ENCODE measurements at places on chromosomes 2 and 18.
A peak's percentile ranks its signal among the peaks of the same experiment; 100 is the strongest.

DNA sequence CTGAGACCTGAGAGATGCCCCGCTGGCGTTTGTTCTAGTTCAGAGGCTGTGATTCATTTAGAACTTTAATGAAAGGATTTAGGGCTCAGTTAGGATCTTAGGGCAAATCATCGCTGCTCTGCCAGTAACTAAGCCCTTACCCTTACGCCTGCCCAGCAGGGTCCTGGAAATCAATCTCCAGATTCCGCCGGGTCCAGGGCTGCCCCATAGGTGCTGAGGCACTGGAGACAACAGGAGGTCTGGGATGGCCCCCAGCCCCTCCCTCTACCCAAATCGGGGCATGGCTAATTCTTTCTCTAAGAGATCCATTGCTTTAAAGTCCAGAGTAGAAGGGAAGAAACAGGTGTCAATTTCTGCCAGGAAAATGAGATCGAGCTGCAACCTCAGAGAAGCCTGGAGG lies 83.1 kb downstream of the SDC1 start:
- no peak for DNase-seq

GRCh38 chr18:67211646-67212045 lies 304.9 kb downstream of the DSEL start:
- no peak for DNase-seq

GRCh38 chr18:22170421-22171257 lies 1.2 kb downstream of the GATA6 start:
- peak; percentile 15 for DNase-seq

DNA sequence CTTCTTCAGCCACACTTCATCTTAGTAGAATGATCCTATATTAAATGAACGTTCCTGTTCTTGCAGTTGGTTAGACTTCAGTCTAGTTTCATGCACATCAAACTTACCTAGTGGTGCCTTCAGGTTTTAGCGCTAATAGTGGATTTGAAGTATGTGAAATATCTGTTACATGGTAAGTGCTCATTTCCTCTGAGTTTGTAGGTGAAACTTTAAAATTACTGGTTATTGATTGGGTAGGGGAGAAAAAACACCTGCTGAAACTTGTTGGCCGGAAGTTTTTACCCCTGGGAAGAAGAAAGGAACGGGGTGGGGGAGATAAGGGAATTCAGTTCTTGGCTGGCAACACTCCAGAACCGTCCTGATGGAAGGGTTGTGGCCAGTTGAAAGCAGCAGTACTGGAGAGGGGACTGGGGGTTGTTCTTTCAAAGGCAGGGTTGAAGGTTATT lies 112.8 kb downstream of the SPTBN1 start:
- DNase-seq, result no peak

GRCh38 chr2:216292886-216293301 lies 79.4 kb downstream of the MARCHF4 start:
- DNase-seq, result no peak

- peak; percentile 47 for DNase-seq
Measured at GRCh38 chr2:74816540-74817303, 17.2 kb upstream of the HK2 start.

GRCh38 chr2:111945444-111946293 lies 47.3 kb downstream of the MERTK start:
- no peak for DNase-seq

DNA sequence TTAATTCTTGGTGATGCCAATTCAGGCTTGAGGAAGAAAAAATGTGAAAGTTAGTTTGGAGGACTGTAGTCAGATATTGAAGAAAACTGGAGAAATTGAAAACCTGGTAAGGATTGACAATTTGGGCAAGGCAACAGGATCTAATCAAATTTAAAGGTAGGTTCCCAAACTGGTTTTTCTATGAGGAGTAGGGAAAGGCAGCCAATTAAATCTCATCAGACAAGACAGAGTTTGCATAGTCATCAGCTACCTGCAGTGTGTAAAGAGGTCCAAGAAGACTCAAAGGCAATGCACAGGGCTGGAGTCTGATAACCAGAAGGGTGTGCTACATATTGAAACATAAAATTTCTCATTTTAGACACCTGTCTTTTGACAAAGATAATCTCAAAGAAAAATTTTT lies 16.0 kb upstream of the CAB39 start:
- DNase-seq, result no peak

DNA sequence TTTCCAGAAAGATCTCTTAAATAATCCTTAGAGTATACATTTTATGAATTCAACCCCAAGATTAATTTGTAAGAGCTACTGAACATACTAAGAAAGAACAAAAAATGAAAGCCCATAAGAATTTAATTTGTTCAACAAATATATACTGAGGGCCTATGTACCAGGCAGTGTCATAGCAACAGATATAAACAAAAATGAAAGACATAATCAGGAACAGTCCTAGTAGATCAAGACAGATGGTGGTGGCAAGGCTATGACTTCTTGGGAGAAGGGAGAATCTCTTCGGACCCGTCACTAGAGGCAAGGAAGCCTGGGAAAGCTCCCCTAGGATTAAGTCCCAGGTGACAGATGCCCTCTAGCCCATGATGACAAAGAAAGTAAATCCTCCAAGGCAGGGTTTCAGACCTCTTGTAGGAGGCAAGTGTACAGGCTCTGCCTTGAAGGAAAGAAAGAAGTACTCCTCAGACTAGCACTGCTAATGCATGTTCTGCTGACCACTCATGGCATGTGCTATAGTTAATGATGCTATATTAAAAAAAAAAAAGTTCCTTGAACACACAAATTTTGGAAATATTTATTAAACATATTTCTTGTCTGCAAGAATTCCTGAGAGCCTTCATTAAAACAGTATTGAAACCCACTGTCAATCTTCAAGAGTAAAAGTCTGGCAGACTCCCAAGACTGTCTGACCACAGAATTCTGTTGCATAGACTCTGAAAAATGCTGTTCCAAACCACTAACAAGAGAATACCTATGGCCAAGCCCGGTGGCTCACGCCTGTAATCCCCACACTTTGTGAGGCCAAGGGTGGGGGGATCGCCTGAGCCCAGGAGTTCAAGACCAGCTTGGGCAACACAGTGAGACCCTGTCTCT lies 31.5 kb downstream of the NOL10 start:
- DNase-seq, result peak; percentile 90

GRCh38 chr2:174874085-174874484 lies 109.8 kb upstream of the CHRNA1 start:
- DNase-seq, result no peak

DNA sequence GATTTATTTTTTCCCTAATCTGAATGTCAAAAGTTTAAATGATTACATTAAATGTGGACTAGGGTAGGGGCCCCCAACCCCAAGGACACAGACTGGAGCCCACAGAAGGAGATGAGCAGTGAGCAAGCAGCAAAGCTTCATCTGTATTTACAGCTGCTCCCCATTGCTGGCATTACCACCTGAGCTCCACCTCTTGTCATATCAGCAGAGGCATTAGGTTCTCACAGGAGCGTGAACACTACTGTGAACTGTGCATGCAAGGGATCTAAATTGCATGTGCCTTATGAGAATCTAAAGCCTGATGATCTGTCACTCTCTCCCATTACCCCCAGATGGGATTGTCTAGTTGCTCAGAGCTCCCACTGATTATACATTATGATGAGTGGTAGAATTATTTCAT lies 3.8 kb downstream of the MOB1A start:
- DNase-seq, result no peak

GRCh38 chr2:208065476-208065875 lies 40.1 kb upstream of the PLEKHM3 start:
- DNase-seq, result no peak

GRCh38 chr2:74076074-74076470 lies 71.6 kb downstream of the BOLA3 start:
- peak; percentile 18 for DNase-seq

DNA sequence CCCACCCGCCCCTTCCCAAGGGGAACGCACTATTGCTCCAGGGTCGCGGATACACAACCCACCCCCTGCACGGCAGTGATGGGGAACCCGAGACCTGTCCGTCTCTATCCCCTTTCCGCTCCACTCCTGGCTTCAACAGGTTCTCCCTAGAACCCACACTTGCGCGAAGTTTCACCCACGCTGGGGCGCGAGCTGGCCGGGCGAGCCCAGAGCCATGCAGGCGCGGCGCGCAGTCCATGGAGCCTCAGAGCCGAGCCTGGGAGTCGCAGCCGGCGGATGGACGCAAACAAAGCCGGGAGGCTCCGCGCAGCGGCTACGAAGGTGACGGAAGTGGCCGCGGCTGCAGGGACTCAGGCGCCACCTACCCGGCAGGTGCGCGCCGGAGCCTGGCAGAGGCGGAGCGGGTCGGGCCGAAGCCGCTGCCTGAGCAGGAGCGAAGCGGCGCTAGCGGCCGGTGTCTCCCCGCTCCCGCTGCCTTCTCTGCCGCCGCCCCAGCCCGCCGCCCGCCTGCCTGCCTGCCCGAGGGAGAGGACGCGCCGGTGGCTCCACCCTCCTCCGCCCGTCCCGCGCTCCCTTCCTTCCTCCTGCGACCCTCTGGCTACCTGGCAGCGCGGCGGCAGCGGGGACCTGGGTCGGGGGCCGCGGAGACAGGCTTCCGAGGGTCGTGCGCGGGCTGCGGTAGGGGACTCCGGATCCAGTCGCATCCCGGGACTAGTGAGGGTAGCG lies 14.0 kb downstream of the ALPG start:
- DNase-seq, result no peak

DNA sequence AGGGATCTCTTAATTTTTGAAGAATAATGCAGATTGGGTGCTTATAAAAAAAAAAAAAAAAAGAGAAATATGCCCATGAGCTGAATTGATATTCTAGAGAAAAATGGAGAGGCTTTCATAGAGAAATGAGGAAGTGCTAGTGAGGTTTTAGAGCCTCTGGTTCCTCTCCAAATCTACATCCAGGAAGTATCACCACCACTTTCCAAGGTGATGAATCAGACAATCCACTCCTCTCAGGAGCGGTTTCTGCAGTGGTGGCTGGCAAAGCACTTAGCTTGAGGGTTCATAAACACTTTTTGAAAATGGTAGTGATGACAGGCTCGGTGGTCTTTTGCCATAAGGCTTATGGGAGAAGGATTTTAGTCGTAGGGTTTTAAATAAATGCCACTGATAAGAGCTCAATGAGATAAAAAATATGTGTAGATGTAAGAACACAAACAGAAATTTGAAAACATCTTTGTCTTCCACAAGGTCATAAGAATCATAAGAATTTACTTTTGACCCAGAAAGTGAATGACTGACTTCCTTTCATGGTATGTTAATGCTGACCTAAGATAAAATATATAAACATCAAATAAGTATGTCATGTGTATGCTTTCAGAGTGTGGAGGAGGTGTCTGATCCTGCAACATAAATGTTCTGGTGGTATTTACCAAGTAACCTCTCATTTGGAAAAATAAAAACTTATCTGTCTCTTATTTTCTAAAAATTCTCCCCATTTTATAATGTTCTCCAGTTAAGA lies 42.1 kb upstream of the DSG1 start:
- no peak for DNase-seq

- no peak for DNase-seq
Measured at GRCh38 chr2:216164087-216164486, 54.9 kb downstream of the XRCC5 start.

- peak; percentile 67 for DNase-seq
Measured at GRCh38 chr2:197378494-197379307, 56.1 kb downstream of the SF3B1 start.

DNA sequence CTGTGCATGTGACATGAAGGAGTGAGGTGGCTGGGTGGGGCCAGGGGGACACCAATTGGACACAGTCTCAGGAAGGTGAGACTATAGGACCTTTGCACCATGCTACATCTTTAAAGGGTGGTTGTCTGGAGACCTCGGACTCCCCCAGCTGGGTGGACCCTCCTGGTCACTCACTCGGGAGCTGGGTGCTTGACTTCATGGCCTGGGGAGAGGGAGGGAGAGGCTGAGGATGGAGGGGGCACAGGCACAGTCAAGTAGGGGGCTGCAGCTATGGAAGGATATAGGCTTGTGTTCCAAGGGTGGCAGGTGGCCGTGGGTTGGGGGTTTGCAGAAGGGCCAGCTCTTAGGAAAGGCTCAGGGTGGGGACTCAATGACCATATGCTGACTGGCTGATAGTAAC lies 7.1 kb upstream of the CELF4 start:
- DNase-seq, result peak; percentile 62

DNA sequence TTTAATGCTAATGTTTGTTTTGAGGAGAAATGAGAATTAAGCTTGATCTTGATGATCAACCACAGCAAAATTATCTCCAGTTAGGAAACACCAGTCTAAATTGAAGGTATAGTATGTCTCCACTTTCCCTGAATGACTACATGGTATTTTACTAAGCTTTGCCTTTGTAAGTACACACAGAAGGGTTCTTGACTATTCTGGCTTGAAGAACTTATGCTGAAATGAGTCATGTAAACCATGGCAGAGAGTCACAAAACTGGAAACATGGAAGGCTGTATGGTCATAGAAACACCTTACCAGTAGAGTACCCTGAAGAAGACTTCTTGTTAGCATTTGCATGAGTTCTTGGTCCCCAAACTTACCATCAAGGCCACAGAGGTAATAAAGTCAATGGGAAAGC lies 250.5 kb downstream of the SLC8A1 start:
- no peak for DNase-seq

DNA sequence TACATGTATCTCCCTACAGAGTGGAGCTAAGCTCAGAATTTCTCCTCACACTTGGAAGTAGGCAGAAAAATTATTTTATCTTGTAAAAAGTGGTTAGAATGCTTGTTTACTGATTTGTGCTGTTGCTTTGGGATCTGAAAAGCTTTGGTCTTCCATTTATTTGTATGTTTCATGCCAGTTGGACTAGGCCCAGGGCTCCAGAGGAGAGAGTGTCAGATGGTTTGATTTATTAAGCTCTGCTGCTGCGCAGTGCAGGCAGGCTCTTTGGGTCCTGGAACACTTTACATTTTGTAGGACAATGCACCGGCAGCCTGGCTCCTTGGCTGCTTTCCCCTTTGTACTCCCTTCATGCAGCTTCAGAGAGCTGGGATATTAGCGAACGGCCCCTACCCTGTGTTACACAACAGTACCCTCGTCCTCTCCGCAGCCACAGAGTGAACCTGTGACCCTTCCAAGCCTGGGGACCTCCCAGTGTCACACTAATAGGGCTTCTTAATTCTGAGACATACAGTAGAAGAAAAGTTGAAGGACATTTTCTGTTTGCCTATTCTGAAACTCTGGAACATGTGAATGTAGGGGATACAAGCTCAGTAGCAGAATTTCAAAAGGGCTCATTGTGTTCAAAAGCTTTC lies 56.7 kb upstream of the EML6 start:
- no peak for DNase-seq

- no peak for DNase-seq
Measured at GRCh38 chr2:83572400-83572799, 886.7 kb downstream of the SUCLG1 start.

GRCh38 chr18:59029663-59030429 lies 109.8 kb upstream of the SEC11C start:
- DNase-seq, result no peak

DNA sequence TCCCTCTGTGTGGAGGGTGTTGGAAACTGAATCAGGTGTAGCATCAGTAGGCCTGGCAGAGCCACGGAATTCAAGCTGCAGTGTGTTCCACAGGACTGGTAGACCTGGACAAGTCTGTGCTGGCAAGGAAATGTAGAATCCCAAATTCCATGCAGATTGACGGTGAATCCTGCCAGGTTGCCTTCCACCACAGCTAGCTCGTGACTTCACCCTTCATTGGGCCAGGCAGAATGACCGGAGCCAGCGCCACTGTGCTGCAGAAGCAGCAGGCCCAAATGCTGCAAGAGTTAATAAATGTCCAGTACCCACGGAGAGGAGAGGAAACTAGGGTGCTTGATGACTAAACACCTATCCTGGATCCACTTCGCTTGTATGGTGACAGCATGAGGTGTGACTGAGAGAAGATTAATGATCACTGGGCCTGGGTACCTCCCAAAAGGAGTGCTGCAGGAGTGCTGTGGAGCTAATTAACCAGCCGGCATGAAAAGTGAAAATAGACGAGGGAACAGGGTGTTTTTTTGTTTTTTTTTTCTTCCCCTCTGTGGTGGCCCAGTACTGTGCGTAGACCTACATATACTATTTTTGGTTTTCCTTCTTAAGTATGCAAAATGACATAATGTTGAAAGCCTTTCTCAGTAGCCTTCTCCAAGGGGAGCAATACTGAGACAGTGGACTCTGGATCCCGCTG lies 122.2 kb downstream of the TANC1 start:
- DNase-seq, result no peak

All from NCI-H524 (cell line).